ENCODE measurements at places on chromosomes 11 and 22. TPM values are rescaled to one million over a fixed set of nuclear protein-coding genes. Genes with fewer than 3 reads are reported as not detected.

The GDPD4 gene
- 7.4 TPM for total RNA-seq

The ZBTB16 gene
- 230 TPM for total RNA-seq

The RAB39A gene
- 0.97 TPM for total RNA-seq

The MS4A6A gene
- 13.4 TPM for total RNA-seq

The RIMBP3B gene
- total RNA-seq = not detected

The SPI1 gene
- 13.4 TPM for total RNA-seq

The CELSR1 gene
- 38.2 TPM for total RNA-seq

The C11orf97 gene
- total RNA-seq = not detected

The MACROD1 gene
- total RNA-seq = 68.2 TPM

The APOL1 gene
- 19.6 TPM for total RNA-seq

The COMMD9 gene
- 40.4 TPM for total RNA-seq

Measured in prostate gland (tissue), 2 donors.